H4 (cell line): ENCODE measurements at places on chromosomes 2 and 18. TPM values are rescaled to one million over a fixed set of nuclear protein-coding genes. Genes with fewer than 3 reads are reported as not detected.

DNA sequence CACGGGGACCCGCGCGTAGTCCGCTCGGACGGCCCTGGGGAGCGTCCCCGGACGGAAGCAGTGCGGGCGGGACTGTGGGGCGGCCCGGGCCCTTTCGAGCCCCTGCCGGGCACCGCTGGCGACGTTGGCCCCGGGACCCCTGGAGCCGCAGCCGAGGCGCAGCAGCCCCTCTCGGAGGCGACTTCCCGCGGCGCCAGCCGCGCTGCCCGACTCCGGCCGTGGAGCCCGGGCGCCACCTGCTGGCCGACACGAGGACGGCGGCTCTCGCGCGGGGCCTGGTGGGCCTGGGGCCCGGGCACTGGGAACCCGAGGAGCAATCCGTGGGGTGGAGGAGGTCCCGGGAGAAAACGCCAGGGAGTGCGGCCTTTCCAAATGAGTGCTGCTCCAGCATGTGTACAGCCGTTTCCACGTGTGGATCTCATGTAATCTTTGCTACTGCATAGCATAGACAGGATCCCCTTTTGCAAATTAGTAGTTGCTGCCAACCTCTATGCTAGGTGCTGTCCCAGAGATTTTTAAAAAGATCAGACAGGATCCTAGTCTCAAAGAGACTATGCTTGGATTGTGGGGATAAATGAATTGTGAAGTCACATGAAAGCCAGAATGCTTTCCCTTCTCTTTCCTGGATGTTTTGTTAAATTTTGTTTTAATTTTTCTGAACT is 4.0 kb downstream of the ID2 start:
- DNase-seq: no peak

GRCh38 chr2:219798430-219798829 is 171.0 kb downstream of the SLC4A3 start:
- DNase-seq: no peak

DNA sequence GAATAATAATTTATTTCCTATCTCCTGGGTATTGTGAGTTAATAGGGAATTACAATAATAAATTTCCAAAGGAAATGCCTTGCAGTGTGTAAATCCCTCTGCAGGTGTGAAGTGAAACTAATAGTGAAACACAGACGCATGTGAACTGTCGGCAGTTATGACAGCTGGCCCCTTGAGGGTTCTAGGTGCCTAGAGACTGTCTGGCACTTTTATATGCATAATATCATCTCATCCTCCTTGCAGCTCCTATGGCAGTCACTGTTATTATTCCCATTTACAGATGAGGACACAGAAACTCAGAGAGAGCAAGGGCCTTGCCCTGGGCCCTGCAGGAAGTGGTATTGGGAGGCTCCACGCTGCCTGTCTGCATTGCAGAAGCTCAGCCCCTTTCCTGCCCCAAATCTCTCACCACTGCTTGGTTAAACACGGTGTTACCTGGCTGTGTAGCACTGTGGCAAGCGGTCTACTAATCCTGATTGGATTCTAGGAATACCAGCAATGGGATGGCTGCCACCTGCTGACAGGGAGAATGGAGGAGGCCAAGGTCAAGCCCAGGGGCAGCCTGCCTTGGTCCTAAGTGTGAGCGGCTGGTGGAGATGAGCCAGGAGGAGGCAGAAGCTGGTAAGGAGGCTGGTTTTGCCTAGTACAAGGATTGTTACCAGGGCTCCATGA is 32.8 kb upstream of the ACKR3 start:
- no peak for DNase-seq

DNA sequence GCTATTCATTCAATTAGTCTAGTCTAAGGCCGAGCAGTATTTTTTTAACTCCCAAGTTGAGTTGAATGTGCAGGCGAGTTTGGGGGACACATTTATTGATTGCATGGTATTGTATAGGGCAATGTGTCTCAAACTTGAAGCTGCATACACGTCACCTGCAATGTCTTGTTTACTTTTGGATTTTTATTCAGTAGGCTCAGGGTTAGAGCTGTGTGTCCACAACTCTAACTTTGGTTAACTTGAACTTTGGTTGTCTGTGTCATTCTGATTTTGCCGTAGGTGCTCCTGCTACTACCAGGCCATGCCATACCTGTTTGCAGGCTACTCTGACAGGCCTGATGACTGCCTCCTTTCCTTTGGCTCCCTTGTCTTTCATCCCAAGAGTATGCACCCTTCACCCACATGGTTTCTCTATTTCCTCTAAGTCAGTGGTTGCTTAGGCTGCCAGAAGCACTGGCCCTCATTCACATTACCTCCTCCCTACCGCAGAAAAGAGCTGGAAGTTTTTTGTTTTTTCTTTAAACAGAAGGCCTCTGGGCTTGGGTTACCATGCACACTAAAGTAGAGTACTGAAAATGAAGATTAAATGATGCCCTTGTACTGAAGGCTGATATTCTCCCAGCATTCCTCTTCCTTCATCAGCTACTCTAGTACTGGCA is 219.4 kb upstream of the SPOPL start:
- no peak for DNase-seq

GRCh38 chr18:10409041-10409440 is 45.4 kb upstream of the APCDD1 start:
- no peak for DNase-seq

DNA sequence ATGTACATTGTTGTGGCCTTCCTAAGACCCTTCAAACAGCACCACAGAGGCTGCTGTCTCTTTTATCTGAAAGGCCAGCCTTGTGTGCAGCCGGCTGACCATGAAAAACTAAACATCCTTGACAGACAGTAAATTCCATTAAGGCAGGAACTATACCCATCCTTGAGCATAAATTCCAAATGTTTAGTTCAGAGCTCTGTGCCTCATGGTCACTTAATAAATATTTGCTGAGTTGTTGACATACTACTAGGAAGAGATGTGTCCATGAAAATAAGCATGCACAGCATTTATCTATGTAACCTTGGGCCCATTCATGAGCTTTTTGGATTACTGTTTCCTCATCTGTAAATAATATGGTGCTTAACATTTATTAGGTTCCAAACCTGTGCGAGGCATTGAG is 424.8 kb downstream of the HRH4 start:
- DNase-seq: no peak

- DNase-seq: no peak
Measured at GRCh38 chr2:84972207-84972783, 1.3 kb downstream of the KCMF1 start.

DNA sequence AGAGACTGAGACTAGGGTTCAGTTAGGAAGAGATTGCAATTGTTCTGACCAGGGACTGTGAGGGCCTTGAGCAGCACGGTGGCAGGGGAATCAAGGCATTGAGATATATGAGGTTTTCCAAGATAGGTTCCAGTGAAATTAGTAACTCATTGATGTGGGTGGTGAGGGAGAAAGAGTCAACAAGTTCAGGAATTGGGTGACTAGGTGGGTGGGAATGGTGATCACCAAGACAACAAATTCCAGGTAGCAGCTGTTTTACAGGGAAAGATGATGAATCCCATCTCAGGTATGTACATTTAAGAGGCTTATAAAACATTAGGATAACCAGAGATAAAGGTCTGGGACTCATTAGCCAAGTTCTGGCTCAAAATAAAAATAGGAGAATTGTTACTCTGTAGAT is 251.5 kb upstream of the MGAT5 start:
- DNase-seq: no peak

- no peak for DNase-seq
Measured at GRCh38 chr18:71036783-71037182, 747.9 kb downstream of the SOCS6 start.

GRCh38 chr2:122028371-122029100 is 273.1 kb downstream of the TSN start:
- no peak for DNase-seq

DNA sequence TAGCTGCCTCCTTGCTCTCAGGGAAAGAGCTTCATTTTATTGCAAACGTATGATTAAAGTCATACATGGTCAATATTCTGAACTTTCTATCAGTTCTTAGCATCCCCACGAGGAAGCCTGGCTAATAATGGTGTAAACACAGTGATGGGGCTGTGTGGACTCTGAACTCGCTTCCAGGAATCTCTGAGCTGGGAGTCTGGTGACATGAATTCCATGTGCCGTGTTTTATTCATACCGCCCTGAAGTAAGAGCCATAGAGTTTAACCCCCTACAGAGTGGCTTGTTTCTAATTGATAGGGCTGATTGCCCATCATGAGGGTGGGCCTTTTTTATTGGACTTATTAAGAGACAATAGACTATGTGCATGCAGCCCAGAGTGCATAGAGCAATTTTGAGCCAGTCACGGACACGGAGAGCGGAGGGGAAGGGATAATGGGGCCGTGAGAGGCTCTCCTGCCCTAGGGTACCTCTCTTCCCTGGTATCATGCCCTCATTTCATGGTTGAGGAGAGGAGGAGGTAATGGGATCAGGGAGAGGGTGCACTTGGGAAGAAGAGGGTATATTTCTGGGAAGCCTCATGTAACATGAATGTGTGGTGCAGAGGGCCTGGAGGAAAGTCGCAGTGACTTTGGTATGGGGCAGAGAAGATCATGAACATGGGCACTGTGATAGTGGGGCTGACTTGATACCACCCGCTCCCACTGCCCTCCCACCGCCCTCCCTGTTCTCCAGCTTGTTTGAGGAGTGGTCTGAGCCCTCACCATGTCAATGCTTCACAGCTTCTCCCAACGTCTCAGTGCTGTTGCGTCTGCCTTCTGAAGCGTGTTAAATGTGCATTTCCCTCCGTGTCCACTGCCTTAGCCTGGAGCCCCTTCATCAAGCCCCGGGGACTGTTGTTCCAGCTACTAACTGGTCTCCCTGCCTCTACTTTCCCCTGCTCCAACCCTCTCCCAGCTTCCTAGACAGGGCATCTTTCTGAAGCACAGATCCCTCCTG is 73.2 kb downstream of the IL1R2 start:
- DNase-seq: peak; percentile 37

DNA sequence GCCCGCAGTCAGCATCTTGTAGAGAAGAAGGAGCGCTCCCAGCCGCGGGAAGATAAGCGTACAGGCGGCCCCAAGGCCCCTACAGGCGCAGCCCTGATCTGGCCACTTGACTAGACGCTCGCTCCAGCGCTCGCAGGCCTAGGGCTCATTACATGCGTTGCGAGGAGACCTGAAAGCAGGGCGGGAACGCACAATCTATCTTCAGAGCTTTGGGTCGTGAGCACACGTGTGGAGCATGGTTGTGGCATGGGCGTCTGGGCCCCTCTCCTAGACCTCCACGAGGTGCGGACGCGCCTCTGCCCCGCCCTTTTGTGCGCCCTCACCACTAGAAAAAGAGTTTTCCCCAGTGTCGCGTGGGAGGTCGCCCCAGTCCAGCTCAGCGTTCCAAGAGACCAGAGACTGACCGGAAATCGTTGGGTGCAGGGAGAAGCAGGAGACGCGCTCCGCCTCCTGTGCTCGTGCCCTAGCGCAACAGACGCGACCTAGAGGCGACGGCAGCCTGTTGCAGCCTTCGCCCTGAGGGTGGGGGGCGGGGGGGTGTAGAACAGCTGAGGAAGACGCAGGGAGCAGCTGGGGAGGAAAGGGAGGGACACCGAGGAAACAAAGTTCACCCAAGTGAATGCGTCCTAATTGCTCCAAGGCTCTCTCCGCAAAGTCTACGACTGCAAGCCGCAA is 12.6 kb downstream of the NR4A2 start:
- no peak for DNase-seq

GRCh38 chr2:237885931-237886684 is 26.7 kb downstream of the RAMP1 start:
- no peak for DNase-seq

DNA sequence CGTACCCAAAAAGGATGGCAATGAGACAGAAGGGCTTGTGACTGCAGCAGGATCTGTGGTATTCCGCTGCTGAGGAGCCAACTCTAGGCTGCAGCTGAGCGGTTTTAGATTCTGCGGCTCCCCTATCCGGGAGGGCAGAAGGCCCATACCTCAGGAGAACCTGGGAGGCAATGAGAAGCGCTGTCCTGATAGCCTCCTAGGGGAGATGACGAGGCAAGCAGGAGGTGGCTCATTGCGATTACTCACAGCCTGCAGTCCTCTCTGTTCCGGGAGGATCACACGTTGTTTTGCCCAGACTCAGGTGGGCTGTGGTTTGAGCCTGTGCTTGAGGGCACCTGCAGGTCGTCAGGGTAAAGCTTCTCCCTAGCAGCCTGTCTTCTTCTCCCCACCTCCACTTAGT is 65.1 kb downstream of the COA5 start:
- DNase-seq: no peak

DNA sequence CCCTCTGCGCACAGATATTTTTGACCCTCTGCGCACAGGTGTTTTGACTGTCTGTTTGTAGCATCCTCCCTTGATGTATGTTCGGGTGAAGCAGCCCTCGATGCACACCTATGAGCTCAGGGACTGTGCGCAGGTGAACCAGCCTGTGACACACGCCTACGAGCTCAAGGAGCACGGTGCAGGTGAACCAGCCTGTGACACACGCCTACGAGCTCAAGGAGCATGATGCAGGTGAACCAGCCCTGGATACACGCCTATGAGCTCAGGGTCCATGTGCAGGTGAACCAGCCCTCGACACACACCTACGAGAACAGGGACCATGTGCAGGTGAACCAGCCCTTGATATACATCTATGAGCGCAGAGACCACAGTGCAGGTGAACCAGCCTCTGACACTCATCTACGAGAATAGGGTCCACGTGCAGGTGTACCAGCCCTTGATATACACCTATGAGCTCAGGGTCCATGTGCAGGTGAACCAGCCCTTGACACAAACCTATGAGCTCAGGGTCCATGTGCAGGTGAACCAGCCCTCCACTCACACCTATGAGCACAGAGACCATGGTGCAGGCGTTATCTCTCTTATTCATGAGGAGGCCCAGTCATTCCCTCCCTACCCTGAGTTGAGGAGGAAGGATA is 33.9 kb downstream of the SH3BP4 start:
- DNase-seq: no peak

GRCh38 chr2:176934869-176935415 is 277.7 kb upstream of the HNRNPA3 start:
- no peak for DNase-seq

The IL36G gene
- not detected in 2 replicates for total RNA-seq

The FAHD2B gene
- 9.4 and 10.9 TPM in 2 replicates for total RNA-seq

The MYOM1 gene
- 0.02 TPM in 1 of 2 replicates, not detected in the other for total RNA-seq

The FAM210A gene
- 11.4 and 25.1 TPM in 2 replicates for total RNA-seq
